ENCODE measurements at places on chromosomes 2 and 18.
A peak's percentile ranks its signal among the peaks of the same experiment; 100 is the strongest.

- DNase-seq = peak; percentile 26
These were observed 73.7 kb downstream of the SATB2 start for GRCh38 chr2:199384043-199384442.

GRCh38 chr2:202418027-202418426 lies 41.9 kb downstream of the BMPR2 start:
- no peak for DNase-seq

GRCh38 chr2:11930211-11930761 lies 183.9 kb downstream of the LPIN1 start:
- DNase-seq = no peak

DNA sequence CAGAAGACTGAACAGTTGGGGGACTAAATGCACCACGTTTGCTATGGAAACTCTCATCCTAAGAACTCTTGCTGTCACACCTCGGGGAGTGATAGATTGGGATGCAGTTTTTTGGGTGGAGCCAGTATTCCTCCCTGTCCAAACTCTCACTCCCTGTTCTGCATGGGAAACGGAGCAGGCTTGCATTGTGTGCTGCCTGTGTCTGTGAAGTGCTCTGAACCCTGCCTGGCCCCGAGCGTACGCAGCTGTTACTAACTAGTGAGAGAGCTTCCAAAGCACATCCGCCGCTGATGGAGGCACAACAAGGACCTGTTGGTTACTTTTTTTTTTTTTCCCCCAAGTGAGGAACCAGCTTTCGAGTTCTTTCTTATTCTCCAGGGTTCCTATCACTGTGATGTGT lies 195.5 kb downstream of the ANAPC1 start:
- DNase-seq = no peak

- no peak for DNase-seq
These were observed 96.8 kb downstream of the PRKCE start for GRCh38 chr2:45748239-45748638.

GRCh38 chr2:6653281-6653750 lies 212.4 kb downstream of the CMPK2 start:
- DNase-seq = peak; percentile 33

DNA sequence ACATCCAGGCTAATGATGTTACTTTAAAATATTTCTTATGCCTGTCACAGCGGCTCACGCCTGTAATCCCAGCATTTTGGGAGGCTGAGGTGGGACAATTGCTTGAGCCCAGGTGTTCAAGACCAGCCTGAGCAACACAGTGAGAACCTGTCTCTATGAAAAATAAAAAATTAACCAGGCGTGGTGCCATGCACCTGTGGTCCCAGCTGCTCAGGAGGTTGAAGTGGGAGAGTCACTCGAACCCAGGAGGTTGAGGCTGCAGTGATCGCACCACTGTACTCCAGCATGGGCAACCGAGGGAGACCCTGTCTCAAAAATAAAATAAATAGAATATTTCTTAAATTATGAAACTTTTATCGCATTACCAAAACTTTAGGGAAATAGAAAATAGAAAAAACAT lies 28.1 kb upstream of the ACTR3 start:
- DNase-seq = peak; percentile 60

DNA sequence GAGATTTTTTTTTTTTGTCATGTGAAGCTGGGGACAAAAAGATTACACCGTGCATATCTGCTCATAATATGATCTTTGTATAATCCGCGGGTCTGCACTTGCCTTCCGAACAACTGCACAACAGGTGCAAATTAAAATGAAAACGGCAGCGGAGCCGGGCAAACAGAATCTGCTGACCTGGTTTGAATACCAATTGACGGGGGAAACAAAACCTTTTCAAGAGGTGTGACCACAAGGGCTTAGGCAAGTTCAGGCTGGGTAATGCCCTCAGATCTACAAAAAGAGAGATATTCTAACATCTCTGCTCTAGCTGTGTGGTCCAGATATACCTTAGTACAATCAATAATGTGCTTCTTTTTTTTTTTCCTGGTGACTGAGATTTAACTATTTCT lies 88.5 kb downstream of the ZEB2 start:
- peak; percentile 59 for DNase-seq

GRCh38 chr18:43705850-43706249 lies 428.6 kb upstream of the SYT4 start:
- DNase-seq = no peak

DNA sequence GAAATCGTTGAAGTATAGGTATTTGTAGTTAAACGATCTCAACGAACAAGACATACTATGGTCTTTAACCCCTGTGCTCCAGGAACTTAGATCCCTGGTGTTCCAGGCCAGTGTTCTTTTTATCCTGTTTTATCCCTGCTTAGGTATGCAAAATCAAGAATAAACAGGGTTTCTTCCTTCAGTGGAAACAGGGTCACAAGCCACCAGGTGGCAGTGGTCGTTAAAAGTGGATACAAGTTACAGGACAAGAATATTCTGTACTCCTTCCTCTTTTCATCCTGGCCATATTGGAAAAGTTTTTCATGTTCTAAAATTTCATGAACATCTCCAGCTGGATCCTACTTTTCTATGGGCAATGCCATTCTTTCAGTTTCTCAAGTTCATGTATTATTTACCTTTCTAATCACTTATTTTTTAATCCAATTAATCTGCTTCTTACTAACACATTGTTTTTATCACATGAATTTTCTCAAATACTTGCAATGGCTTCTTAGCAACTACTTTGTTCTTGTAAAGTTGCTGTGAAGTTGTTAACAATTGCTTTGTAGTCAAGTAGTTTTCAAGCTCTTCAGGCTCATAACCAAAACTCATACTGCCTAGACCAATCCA lies 16.4 kb upstream of the HNMT start:
- peak; percentile 48 for DNase-seq

DNA sequence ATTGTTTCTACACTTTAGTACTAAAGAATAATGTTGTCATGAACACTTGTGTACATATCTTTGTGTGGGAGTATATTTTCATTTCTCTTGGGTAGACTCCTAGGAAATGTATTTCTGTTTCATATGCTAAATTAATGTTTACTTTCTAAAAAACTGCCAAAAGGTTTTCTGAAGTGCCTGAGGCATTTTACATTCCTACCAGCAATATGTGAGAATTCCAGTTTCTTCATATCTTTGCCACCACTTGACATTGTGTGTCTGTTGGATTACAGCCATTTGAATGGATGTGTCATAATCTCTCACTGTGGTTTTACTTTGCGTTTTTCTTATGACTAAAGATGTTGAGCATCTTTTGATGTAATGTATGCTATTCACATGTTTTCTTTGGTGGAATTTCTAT lies 428.2 kb upstream of the KCNH7 start:
- DNase-seq = no peak

DNA sequence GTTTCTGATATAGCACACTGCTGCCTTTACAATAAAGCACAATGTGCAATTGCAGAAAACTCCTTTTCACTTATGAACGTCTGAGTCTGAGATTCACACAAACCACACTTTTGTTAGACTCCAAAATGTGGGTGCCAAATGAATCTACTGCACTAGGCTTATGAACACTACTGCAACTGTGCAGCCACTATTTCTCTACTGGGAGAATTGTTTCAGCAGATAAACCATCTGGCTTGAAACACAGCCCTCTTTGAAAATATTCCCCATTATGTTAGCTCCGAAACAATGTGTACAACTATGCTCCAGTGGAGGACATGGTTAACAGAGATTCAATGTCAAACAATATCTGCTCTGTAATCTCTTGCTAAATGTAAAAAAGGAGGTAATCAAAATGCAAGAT lies 188.7 kb upstream of the ZEB2 start:
- peak; percentile 17 for DNase-seq

GRCh38 chr2:12711339-12711738 lies 5.4 kb upstream of the TRIB2 start:
- no peak for DNase-seq

- DNase-seq = peak; percentile 78
These were observed 207.6 kb upstream of the CCDC150 start for GRCh38 chr2:196431957-196432356.

DNA sequence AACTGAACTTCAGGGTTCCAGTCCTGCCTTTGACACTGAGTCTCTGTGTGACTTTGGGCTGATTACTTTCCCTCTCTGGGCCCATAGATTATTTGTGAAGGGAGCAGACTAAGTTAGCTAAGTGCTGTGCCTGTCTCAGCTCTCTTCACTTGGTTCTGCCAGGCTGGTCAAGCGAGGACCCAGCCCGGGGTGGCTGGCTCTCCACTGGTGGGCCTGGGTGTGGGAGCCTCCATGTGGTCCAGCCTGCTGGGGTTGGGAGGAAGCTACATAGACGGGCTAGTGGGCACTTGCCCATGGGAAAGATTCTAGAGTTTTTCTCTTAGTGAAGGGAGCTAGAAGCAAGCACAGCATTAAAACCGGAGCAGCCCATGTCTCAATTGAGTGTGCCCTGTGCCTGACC lies 59.0 kb downstream of the DYSF start:
- no peak for DNase-seq

GRCh38 chr2:173216668-173217067 lies 138.0 kb upstream of the CDCA7 start:
- no peak for DNase-seq

DNA sequence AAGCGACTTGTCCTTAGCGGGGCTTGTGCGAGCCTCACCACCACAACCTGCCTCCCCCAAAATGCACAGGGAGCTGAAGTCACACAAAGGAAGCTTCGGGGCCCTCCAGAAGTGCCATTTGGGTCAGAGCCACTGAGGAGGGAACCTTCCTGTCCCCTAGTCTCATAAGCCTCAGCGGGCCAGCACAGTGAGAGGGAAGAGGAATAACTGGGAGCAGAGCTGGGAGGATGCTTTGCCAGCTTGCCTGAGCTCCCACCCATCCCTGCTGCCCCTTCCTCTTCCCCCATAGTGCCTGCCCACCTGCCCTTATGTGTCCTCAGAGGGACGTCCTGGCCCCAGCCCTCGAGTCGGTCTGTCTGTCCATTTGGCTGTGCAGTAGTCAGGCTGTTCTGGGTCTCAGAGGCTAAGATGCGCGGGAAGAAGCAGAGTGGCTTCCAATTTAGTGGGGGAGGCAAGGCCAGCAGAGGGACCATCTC lies 51.8 kb upstream of the GPR17 start:
- DNase-seq = no peak

GRCh38 chr2:218331745-218332144 lies 24.9 kb upstream of the CATIP start:
- no peak for DNase-seq

- no peak for DNase-seq
These were observed 369.4 kb upstream of the SALL3 start for GRCh38 chr18:78610179-78610578.

GRCh38 chr2:183134016-183134415 lies 9.8 kb downstream of the NUP35 start:
- no peak for DNase-seq

DNA sequence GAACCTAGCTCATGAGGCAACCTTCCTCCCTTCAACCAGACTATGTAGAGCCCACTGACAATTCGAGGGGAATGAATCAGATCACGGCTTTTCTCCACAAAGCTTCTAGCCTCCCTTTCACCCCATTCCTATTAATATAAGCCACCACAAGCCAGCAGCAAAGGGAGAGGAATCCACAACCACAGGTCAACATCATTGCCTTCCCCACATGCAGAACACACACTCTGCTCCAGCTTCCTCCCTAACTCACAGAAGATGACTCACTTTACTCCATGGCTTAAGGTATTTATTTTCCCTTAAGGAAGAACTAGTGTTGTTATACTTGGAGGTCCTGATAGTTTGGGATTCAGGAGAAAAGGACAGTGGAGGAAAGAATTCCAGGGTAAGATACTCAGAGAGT lies 272.2 kb downstream of the C1D start:
- DNase-seq = no peak

GRCh38 chr18:29078273-29078672 lies 901.3 kb upstream of the CDH2 start:
- DNase-seq = peak; percentile 77

DNA sequence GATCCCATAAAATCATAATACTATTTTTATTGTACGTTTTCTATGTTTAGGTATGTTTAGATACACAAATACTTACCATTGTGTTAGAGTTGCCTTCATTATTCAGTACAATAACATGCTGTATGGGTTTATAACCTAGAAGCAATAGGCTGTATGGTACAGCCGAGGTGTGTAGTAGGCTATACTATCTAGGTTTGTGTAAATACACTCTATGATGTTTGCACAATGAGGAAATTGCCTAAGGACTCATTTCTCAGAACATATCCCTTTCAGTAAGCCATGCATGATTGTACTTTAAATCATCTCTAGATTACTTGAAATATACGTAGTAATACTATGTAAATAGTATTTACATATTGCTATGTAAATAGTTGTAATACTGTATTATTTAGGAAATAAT lies 156.7 kb downstream of the CDCA7 start:
- no peak for DNase-seq

DNA sequence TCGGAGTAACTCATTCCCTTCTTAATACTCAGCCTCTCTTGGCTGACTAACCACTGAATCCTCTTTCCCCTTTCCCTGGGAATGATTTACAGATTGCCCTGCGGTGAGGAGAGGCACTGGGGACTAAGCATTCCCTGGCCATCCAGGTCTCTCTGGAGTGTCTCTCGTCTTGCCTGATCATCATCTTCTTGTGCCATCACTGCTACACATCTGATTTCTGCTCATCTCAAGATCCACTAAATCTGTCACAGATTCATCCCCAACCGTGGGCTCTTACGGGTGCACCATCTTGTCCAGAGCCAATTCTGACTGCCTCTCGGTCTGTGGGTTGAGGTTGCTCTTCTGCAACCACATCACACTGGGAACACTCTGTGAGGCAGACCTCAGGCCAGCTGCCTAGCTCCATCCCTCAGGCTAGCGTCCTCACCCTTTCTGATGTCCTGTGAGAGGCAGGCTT lies 12.0 kb downstream of the SFTPB start:
- no peak for DNase-seq

GRCh38 chr2:203549406-203549805 lies 14.3 kb upstream of the RAPH1 start:
- DNase-seq = no peak

DNA sequence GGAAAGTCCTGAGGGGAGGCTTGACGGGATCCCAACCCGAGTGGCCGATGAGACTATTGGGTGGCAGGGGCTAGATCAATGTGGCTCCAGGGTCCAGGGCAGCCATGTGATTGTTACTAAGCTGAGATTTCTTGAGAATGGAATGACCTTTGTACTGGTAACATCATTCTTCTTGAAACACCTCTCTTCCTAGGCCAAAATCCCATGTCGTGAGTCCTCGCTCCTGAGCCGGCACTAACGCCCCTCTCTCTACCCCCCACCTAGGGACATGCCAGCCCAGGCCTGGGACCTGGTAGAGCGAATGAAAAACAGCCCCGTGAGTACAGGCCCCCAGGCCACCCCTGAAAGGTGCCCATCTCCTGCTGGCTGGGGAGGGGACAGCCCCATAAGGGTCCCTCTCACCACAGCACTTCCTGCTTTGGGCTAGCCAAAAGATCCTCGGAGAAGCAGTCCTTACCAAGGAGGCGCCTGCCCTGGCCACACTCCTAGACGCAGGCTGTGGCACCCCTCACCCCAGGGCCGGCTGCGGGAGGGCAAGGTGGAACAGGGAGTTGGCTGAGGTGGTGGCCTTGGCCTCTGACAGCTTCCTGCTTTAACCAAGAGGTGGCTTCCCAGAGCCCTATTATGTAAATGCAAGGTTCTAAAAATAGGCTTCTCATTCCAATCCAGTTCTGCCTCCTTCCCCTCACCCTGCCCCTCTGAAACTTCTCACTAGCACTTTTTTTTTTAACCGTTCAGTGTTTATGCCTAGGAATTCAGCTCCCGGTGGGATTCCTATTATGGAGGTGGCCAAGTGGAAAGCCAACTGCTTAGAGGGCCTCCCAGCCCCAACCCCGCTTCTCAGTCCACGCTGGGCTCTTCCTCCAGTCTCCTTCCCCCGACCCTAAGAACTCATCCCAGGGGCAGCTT lies 126.6 kb upstream of the PPP1CB start:
- peak; percentile 26 for DNase-seq
